ENCODE measurements at places on chromosomes 12 and 14.

- no peak for DNase-seq
These were observed 82.2 kb downstream of the LGMN start for GRCh38 chr14:92666251-92666650.

DNA sequence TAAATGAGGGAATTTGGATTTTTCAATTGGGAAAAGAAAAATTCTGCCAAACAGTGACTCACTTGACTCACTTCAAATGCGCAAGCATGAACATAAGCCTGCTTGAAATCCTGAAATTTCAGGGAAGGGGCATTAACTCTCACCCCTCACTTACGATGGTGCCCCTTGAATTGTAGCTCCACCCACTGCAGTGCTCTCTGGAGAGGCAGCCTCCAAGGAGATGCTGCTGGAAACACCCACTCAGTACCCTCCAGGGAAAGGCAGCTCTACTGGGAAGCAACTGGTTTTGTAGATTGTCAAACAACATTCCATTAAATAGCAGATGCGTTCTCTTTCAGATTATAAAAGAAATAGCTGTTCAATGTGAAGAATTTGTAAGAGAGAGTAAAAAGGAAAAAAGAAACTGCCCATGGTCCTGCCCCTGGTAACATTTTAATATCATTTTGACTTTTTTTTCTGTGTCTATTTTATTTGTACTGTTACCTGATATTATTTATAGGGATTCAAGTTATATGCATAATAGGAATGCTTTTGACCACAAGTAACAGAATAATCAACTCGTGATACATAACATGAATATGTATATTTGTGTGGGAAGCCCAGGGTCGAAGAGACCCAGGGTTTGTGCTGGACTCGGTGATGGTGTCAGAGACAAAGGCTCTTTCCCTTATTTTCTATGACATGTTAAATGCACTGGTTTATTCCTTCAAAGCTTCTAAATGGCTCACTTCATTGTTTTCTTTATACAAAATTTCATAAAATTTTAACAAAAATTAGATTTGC, 31.1 kb upstream of the TMEM132C start:
- DNase-seq: no peak

- DNase-seq: no peak
These were observed 59.0 kb downstream of the CACNA1C start for GRCh38 chr12:2111826-2112225.

DNA sequence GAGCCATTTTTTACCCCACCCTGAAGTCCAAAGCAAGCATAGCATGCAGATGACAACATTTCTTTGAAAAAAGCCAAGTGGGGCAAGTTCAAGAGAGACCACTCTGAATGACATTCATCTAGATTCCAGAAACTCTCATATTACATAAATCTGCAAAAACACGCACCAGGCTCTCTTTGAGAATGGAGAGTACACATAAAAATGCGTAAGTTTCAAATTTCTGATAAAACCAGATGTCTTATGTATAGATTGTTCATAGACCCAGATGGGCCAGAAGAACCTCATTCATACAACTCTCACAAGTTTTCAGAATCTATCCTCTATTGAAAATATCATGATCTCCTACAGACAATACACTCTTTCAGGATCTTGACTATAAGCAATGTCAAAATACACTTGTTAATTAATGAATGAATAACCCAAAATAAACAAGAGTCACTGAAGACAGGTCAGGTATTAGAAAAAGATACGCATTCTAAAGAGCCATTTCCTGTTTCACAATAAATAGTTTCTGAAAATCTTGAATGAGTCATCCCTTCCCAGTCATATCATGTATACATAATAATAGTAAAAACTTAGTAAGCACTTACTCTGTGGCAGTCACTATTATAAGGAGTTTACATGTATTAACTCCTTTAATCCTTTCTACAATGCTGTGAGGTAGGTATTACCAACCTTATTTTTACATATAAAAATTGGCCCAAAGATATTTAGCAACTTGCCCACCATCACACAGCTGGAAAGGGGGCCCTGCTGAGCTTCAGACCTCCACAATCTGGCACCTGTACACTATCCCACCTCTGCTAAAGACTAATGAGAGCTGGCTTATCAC, 72.0 kb downstream of the PPP2R5E start:
- peak; percentile 56 for DNase-seq

DNA sequence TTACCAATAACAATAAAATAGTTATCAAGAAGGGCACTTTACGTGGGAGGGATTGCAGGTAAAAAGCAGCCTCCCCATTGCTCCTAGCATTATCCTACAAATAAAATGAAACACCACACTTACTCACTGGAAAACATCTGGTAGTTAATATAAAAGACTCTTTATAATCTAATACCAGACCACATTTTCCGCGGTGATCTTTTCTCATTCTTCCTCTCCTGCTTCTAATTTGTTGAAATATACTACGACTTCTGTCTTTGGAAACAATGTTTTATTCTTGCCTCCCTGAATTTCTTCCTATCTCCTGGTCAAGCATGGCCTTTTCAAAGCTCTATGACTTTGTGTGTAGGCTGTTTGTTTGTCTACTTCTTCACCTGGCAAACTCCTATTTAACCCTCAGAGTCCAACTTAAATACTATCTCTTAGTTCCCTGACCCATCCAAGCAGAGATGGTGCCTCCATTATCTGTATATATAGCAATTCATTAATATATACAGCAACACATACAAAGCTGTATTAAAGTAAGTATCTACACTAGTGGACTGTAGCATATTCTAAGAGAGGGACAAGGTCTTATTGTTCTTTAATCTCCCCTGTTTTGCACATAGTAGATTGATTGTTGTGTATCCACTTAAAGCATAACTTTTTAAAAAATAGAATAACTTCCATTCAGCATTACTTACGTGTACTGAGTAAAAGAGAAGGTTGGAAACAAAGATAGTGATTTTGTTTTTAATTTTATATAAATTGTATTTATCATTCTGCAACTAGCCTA, 228.3 kb downstream of the CEP128 start:
- DNase-seq: no peak

GRCh38 chr12:101967506-101967905, 90.1 kb downstream of the DRAM1 start:
- no peak for DNase-seq

- DNase-seq: no peak
These were observed 23.5 kb downstream of the RPS6KA5 start for GRCh38 chr14:91036741-91037469.

GRCh38 chr12:96811083-96811482, 96.0 kb upstream of the NEDD1 start:
- DNase-seq: peak; percentile 73

DNA sequence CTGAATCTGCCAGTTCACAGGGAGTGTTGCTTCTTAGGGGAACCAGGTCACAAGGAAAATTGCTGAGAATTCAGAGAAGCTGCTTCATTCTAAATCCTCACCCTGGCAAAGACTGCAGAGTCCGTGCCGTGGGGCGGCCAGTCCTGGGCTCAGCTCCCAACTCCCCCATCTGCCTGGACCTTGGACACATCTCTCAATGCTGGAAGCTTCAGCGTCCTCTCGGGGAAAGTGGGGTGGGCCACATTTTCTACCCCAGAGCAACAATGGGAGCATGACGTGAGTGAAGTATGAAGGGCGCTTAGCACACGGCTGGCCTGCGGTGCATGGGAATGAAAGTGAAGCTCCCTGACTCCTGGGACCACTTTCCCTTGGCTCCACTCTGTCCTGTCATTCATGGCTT, 31.2 kb downstream of the HVCN1 start:
- no peak for DNase-seq

GRCh38 chr14:22471545-22472121, 117.4 kb downstream of the DAD1 start:
- DNase-seq: no peak

GRCh38 chr12:71045781-71046180, 112.0 kb downstream of the TSPAN8 start:
- DNase-seq: peak; percentile 70

DNA sequence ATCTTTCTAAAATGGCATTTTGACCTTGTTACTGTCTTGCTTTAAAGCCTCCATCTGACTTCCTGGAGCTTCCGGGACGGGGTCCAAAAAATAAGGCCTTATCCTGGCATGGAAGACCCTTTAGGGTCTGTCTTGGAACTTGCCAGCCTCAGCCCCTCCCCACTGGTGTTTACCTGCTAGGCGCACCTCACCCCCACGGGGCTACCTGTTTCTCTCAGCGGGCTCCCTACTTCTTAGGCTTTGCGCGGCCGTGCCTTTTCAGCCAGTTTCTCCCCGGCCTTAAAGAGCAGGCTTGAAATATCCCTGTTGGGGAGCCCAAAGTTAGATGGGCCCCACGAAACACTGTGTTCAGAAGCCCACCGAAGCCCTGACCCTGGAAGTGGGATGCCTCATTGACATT, 5.1 kb downstream of the RTL1 start:
- no peak for DNase-seq

DNA sequence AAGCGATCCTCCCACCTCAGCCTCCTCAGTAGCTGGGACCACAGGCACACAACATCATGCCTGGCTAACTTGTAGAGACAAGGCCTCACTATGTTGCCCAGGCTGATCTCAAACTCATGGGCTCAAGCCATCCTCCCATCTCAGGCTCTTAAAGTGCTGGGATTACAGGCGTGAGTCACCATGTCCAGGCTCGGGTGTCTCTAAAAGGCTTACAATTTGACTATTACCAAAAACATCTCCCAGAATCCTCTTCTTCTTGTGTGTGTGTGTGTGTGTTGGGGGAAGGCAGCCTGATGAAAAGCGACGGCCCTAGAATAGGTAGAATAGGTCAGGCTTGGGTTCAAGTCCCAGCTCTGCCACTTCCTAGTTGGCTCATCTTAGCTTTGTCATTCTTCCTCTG, 16.8 kb downstream of the MSI1 start:
- DNase-seq: no peak

DNA sequence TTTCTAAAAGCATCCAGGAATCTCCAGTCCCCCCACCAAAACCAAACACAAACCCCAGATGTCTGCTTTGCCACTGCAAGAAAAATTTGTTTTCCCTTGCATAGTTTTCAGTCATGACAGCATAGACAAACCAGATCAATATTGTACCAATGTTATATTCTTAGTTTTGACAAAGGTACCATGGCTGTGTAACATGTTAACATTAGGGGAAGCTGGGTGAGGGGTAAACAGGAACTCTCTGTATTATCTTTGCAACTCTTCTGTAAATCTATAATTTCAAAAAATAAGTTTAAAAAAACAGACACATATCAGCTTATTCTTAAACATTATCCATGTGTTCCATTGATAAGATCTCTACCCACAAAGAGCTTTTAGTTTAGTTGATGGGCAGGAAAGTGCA, 44.4 kb upstream of the PWP1 start:
- no peak for DNase-seq

DNA sequence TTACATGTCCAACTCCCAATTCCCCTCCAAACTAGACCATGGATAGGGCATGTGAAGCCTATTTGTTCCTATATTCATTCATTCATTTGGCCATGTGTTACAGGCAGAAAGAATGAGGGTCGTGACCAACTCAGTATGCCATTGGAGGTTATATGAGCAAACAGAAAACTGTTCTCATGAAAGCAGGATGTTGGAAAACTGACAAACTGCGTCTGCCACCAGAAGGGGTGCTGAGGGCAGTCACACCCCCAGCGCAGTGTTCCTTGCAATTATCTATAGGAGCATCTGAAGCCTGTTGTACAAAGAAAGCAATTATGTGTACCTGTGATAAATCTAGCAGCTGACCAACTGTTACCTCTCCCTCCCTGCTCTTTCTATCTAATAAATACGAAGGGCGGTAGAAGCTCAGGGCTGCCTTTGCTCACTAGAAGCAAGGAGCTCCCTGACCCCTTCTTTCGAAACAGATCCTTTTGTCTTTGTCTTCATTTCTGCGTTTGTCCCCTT, 21.1 kb downstream of the ENTPD5 start:
- DNase-seq: no peak

- no peak for DNase-seq
These were observed 267.0 kb downstream of the DACT1 start for GRCh38 chr14:58904776-58905175.

- no peak for DNase-seq
These were observed 10.4 kb downstream of the TECPR2 start for GRCh38 chr14:102373110-102373509.

- DNase-seq: no peak
These were observed 945 bp upstream of the HIP1R start for GRCh38 chr12:122834104-122834920.

GRCh38 chr14:89509891-89510290, 92.9 kb upstream of the FOXN3 start:
- DNase-seq: peak; percentile 24

DNA sequence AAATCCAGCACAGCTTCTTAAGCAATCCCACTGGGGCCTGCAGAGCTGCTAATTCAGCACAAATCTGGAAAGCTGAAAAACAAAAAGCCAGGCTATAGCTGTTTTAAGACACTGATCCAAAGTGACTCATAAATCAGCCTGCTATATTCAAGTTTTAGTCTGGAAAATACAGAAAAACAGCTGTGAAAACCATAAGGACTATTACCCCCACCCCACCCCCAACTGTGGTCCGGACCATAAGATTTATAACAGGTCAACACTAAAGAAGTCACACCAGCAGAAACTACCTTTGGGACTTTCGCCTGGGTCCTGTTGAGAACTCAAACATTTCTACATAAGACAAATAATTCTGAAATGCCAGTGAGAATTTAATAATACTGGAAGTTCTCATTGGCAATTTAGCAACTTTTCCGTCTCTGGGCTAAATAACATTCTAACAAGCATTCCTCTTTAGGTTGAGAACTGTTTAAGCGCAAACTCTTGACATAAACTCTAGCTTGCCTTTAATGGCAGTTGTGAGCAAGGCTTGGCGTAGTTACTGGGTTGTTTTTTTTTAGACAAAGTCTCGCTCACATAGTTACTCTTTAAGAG, 3.3 kb downstream of the LRIG3 start:
- DNase-seq: no peak

GRCh38 chr12:118068445-118068844, 7.5 kb upstream of the WSB2 start:
- DNase-seq: no peak

DNA sequence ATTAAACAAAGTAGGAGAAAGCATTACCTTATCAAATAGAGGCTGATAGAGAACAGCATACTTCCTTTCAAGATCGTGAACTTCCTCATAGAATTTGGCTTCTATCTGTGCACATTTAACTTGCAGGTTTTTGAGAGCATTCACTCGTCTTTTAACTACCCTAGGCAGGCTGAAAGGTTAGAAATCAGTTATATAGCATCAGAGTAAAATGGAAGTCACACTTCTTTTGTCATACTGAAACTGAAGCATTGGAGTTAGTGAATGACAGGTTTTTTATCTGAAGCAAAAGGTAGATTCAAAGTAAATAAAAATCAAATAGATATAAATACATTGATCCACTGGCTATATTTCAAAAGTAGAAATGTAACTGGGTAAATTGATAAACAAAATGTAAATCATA, 24.4 kb downstream of the NAP1L1 start:
- DNase-seq: no peak

- no peak for DNase-seq
These were observed 9.1 kb downstream of the TEDC1 start for GRCh38 chr14:105500036-105500725.

GRCh38 chr14:88937706-88938105, 113.3 kb downstream of the TTC8 start:
- peak; percentile 1 for DNase-seq

DNA sequence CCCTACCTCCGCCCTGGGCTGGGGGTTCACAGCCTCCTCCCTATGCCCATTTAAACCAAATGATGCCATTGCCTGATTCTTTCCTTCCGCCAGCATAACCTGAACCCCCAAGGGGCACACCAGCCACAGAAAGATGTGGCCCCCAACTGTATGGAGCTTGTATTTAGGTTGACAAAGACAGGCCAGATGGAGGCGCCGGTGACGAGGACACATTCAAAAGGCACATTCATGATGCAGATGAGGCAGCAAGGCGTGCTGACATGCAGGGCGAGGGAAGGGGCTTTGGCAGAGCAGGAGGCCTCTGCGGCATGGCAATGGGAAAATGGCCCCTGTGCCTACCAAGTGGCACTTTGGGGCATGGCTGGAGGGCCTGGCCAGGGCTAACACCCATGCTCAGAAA, 112.2 kb downstream of the RFLNA start:
- no peak for DNase-seq

Data from HS-5 (cell line).